ENCODE measurements at places on chromosomes 1 and 21. TPM values are rescaled to one million over a fixed set of nuclear protein-coding genes. Genes with fewer than 3 reads are reported as not detected.

DNA sequence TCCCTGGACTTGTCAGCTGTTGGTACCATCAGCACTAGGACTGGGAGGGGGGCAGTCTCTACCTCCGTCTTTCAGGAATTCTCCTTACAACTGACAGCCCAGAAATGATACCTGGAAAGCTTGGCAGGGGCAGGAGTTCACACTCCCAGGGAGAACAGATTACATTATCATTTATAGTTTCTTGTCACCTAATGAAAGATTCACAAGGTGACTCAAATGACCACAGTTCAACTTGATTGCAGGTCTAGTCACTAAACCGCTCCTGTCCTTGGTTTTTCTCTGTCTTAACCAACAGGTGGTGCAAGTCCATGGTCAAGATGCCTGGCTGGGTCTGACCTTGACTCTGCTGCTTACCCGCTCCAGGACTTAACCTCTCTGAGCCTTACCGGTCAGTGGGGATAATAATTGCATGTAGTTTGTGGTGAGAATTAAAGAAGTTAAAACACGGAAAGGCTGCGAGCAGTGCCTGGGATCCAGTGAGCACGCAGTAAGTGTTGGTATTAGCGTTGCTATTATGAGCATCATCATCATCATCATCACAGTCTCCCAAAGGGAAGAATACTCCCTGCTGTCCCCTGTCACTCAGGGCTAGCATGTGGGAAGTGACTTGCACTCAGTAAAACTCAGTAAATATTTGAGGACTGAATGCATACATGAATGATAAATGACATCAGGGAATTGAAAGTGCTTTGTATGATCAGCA lies 125.3 kb upstream of the CD34 start:
- no peak for DNase-seq

DNA sequence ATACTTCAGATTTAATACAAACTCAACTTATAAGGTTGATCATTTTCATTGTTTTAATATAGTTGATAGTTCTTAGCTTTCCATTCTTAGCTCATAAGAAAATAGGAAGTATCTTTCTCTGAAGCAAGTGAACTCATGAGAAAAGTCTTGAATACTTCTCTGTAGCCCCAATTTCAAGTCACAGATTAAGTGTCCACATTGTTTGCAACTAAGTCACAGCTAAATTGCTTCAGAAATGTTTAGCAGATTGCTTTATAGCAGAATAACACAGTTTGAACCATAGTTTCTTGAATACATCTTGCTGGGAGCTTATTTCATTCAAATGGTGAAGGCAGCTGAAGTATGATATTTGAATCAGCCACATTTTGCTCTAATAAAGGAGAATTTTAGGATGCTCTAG lies 10.6 kb upstream of the PKN2 start:
- DNase-seq = no peak

- DNase-seq = peak; percentile 15
These were observed 64.2 kb downstream of the FAM163A start for GRCh38 chr1:179807291-179807690.

GRCh38 chr1:160744852-160745520 lies 5.9 kb downstream of the SLAMF7 start:
- no peak for DNase-seq

DNA sequence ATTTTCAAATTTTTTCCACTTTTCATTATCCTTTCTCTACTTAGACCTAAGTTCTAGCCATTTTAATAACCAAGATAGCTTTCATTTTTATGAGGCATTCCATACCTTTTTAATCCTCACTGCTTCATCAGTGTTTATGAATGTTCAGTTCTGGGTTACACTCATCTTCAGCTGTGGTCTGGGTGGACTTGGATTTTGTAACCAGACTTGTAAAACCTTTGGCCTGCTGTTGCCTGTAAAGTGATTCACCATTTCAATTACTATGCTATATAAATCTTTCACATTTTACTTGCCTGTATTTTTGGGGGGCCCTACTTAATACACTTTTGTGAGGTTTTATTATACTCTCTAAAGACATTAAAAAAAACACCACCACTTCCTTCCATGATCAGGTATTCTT lies 46.2 kb downstream of the USP25 start:
- DNase-seq = no peak

GRCh38 chr1:204670152-204670927 lies 15.2 kb downstream of the LRRN2 start:
- DNase-seq = no peak

DNA sequence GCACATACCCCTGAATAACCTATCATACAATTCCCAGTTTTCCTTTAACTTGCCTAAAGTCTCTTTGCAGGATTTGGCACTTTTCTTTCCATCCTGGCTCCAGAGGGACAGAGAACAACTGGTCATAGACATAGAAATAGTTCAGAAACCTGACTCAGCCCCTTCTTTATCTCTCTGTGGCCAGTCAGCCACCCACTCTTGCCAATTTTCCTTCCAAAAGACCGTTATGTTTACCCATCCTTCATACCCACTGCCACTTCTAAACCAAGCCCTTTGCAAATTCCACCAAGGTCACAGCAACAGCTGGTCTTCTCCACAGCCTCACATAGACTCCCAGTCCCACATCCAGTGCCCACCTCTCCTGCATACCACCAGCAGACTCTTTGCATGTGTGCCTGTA lies 127.2 kb upstream of the FGGY start:
- DNase-seq = no peak

CD34 gene
- 174 TPM for total RNA-seq

Measured in endothelial cell of umbilical vein (primary cell).